ENCODE measurements at places on chromosomes 11 and 22. TPM values are rescaled to one million over a fixed set of nuclear protein-coding genes. Genes with fewer than 3 reads are reported as not detected.

- DNase-seq: peak; percentile 96
Observed at GRCh38 chr11:6319704-6320410, 444 bp downstream of the CAVIN3 start.

Gene TP53I11
- 59.1 TPM for total RNA-seq

DNA sequence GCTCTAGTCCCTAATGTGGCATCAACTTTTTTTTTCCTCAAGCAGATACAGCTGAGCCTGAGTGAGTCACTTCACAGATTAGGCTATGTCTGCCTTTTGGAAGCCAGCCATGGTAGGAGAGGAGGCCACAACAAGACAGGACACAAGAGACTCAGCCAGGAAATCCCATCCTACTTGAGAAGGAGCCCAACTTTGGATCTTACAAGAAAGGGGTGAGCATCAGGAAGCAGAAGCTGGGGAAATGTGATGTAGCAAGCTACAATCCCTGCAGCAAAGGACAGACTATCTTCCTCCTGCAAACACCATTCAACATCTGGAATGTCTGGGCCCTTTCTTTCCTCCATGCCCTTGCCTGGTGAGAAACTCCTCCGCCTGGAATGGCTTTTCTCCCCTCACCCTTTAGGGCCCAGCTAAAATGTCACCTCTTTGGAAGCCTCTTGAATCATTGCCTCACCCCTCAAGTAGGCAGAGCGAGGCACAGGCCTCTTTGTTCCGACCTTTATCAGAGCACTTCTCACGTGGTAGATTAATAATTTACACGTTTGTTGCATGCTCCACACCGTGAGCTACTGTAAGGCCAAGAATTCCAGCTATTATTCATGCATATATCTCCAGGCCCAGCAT is 156.4 kb upstream of the PITPNB start:
- no peak for DNase-seq

DNA sequence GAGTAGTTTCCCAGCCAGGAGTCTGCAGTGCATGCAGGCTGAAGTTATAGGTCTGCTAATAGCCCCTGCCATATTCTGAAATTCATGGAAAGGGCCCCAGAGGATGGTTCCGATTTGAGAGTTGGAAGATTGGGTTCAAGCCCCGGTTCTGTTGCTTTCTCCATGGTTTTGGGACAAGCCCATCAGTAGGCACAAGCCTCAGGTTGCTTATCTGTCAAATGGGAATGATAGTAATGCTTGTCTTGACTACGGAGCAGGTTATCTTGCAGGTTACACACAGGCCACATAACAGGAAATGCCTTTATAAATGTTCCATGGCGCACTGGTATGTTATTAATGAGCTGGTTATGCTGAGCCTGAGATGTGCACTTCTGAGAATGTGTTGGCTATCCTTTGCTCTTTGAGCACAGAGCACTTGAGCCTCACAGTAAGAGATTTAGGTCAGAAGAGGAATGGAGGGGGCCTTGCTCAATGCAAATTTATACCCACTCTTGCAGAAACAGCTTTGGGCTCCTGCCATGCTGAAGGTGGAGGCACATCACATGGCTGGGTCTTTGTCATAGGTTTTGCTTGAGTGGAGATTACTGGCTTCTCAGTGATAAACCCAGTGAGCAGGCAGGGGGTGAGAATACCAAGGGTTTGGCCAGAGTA is 47.1 kb downstream of the ZNRF3 start:
- no peak for DNase-seq

- DNase-seq: no peak
Observed at GRCh38 chr11:93285430-93285829, 45.1 kb upstream of the DEUP1 start.

- DNase-seq: no peak
Observed at GRCh38 chr11:130732476-130732875, 183.8 kb downstream of the SNX19 start.

Gene GLB1L2
- 0.32 TPM for total RNA-seq

DNA sequence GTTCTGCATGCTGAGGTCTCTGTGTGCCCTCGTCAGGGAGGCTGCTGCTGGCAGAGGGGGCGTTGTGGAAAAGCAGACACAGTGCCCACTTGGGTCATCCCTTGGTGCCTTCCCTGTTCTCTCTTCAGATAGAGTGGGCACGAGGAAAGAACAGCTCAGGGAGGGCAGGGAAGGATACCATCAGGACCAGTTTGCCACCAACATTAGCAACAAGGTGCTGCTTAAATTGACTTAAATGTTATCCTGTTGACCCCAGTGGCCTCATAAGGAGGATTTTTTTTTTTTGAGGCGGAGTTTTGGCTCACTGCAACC is 91.2 kb downstream of the BCR start:
- no peak for DNase-seq

Gene OR8H1
- total RNA-seq: not detected

Gene MOGAT2
- 0.22 TPM for total RNA-seq

Gene MTMR3
- total RNA-seq: 32.3 TPM

Gene PAMR1
- 14.5 TPM for total RNA-seq

- DNase-seq: no peak
Observed at GRCh38 chr11:68460741-68461574, at the start of gene PPP6R3. Gene PPP6R3, plus strand, starts transcription at chr11:68460752. Its CDS starts 76,913 bp downstream, at chr11:68537665.

DNA sequence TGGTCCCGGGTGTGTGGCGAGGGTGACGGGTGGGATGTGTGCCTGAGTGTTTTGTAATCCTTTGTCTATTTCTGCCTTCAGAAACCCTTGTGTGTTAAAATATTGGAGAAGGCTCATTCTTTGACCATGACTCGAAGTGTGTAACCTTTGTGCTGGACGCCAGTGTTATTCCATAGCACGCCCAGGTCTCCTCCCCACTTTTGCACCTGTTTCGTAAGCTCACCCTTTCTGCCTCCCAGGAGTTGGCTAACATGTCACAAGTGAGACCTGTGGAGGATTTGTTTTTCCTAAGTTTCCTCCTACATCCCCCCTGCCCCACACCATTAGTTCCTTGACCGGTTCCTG is 382 bp downstream of the C11orf54 start:
- no peak for DNase-seq

Gene TTC36
- total RNA-seq: 0.92 TPM

Gene POTEH
- total RNA-seq: not detected

Gene TRPC6
- 0.19 TPM for total RNA-seq
